NCI-H2081 (cell line): ENCODE measurements at places on chromosomes 6 and 20.

GRCh38 chr6:37520926-37521325 is 21.2 kb upstream of the CCDC167 start:
- DNase-seq = no peak

DNA sequence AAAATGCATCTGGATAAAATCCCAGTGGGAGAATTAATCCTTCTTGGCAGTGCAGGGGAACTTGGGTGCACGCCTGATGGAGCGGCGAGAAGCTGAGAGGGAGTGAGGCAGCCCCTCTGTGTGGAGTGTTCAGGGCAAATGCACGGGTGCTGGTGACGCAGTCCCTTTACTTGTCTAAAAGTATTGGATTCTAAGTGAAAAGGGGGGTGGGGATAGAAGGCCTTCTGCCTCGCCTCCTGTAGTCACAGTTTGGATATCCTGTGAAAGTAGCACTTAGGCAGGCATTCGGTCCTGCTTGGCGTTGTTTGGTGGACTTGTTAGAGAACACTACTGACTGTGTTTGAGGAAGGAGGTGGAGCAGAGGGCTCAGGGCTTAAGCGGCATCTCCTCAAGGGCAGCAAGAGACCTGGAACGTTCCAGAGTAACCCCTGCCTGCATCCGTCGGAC is 39.3 kb downstream of the PHACTR3 start:
- DNase-seq = no peak

GRCh38 chr6:16752206-16752866 is 8.9 kb downstream of the ATXN1 start:
- no peak for DNase-seq

DNA sequence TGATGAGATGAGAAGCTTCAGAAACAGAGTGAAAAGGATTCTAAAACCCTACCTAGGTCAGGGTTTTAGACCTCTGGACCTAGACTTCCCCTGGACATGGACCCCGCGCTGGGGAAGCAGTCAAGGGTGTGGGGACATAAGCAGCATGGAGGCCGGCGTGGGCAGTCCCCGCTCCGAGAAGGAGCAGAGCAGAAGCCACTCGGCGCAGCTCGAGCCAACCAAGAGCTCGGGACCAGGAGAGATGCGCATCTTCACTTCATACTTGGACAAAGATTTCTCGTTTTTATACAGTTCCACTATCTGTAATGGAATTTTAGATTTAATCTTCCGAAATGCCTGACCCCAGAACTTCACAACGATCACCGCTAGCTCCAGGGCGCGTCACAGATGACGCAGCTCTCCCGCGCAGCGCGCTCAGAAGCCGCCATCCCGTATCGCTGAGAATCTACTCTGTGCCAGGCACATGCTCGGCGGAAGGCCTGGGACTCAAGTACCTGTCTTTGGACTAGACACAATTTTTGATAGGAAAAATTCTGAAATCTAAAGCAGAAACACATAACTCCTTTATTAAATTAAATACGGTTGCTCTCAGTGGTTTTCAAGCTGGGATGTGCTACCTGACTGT is 60.3 kb downstream of the WDR27 start:
- DNase-seq = no peak

GRCh38 chr20:3328501-3328900 is 79.0 kb downstream of the DNAAF9 start:
- no peak for DNase-seq

DNA sequence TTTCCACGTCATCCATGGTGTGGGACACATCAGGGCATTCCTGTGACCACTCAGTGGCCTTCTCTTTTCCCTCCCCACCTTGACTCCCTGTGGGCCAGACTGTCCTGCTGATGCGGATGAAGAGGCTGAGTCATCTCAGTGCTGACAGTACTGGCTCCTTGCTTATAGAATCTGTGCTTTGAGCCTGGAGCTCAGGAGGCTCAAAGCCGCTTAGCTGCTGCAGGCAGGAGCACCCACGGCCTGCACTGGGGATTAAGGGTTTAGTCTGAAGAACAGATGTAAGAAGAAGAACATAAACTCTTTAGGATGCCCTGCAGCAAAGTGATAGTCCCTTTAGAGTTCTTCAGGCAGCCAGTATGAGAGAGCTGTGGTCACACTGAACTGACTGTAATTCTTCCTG is 642.0 kb upstream of the CHD6 start:
- no peak for DNase-seq

GRCh38 chr6:148700741-148701311 is 46.0 kb upstream of the UST start:
- DNase-seq = no peak

- DNase-seq = peak; percentile 15
Measured at GRCh38 chr6:137403855-137404254, 90.3 kb downstream of the OLIG3 start.
